Naive thymus-derived CD4-positive, alpha-beta T cell (primary cell): ENCODE measurements at places on chromosomes 13 and 19. TPM values are rescaled to one million over a fixed set of nuclear protein-coding genes. Genes with fewer than 3 reads are reported as not detected.
A peak's percentile ranks its signal among the peaks of the same experiment; 100 is the strongest.

MYO9B gene
- 154 TPM for total RNA-seq

ACP5 gene
- total RNA-seq = 18.3 TPM

GNG7 gene
- 4.7 TPM for total RNA-seq

CEACAM7 gene
- not detected for total RNA-seq

NLRP7 gene
- total RNA-seq = not detected

DDX39A gene
- 288 TPM for total RNA-seq

WTIP gene
- total RNA-seq = 0.48 and 0.77 TPM in 2 replicates

CCL25 gene
- not detected for total RNA-seq

ILF3 gene
- total RNA-seq = 364 TPM

CGB8 gene
- total RNA-seq = not detected in 2 replicates

ZNF701 gene
- total RNA-seq = 39.6 TPM

PRDX2 gene
- total RNA-seq = 118 TPM

HRC gene
- total RNA-seq = not detected

GRCh38 chr19:5002143-5002542 is 33.2 kb downstream of the KDM4B start:
- DNase-seq = no peak

- DNase-seq = no peak
Measured at GRCh38 chr19:14033946-14034345, 2.4 kb downstream of the IL27RA start.

DNA sequence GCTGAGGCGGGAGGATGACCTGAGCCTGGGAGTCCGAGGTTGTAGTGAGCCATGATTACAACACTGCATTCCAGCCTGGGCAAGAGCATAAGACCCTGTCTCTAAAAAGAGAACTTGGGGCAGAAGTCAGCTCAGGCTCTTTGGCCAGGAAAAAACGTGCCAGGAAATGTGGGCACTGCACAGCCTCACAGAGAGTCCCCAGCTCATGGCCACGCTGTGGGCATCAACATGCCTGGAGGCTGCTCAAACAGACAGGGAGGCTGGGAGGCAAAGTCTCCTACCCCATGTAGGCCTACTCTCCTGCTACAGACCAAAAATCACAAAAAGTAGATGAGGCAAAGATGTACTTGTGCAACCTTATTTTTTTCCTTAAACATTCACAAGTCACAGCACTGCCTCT is 49.4 kb downstream of the PEPD start:
- DNase-seq = no peak

DNA sequence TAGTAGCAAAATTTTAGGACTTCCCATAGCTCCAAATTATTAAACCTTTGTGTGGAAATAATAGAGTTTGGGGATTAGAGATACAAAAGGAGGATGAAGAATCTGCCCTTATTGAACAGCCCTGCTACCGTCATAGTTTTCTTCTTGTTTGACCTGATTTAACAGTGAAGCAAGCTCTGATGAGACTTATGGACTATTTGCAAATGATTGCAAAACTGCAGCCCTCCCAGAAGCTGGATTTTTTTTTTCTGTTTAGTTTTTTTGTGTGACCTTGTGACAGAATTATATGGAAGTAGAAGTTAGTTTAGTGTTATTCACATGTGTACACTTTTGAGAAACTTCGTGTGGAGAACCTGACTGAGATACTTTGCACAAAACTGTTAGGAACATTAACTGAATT is 267.8 kb downstream of the KCNRG start:
- DNase-seq = no peak

- DNase-seq = no peak
Measured at GRCh38 chr19:4969292-4969771, 419 bp downstream of the KDM4B start.

GRCh38 chr19:49838885-49839588 is 11.9 kb upstream of the PTOV1 start:
- DNase-seq = no peak

- no peak for DNase-seq
Measured at GRCh38 chr13:46668931-46669525, 116.1 kb downstream of the LRCH1 start.

GRCh38 chr13:78121459-78122348 is 203.1 kb upstream of the EDNRB start:
- DNase-seq = no peak

GRCh38 chr13:93843082-93843481 is 616.5 kb downstream of the GPC6 start:
- DNase-seq = no peak

- DNase-seq = peak; percentile 70
Measured at GRCh38 chr13:42110410-42111155, 62.1 kb downstream of the DGKH start.

DNA sequence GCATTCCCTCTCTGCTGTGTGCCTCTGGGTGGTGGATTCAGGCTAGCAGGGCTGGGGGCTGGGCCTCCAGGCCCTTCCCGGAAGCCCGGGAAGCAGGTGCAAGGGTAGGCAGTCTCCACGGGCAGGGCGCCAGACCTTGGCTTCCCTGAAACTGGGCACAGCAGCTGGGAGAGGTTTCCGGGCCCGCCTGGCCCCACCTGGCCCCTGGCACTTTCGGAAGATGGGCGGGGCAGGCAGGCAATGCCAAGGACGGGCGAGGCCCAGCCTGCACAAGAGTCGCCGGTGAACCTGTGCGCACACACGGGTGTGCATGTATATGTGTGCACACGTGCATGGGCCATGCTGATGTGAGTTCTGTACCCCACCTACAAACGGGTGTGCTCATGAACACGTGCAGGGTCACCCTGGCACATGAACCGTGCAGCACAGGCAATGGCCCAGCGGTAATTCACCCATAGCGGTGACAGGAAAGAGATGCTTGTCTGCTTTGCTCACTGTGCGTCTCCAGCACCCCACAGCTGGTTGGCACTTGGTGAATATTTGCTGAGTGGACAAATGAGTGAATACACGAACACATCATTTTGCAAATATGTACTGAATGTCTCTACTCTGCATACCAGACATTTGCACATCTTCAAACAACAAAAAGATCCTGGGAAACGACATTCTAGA is 15.3 kb downstream of the GADD45B start:
- no peak for DNase-seq

DNA sequence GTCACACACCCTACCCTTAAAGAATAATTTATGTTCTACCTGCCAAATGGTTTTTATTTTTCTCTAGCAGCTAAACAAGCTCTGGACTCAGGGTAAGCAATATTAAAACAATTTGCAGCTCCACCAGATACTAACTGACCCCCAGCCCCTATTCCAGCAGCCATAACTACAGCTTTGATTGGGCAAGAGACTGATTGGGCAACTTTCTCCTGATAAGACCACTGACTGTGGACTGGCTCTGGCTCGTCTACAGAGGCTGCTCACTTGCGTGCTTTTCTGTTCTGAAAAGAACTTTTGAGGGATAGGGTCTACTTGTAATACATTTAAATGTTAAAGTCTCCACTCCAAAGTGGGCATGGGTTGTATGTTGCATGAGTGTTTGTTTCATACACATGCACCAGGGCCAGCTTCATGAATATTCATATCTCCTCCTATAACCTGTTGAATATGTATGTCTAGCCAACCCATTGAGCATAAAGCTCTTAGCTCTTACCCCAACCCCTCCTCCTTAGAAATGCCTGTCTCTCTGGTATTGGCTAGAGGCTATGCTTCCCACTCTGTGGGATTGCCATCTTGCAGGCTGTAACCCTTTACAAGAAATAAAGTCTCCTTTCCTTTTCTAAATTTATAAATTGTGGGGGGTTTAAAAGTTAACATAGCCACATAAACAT is 19.9 kb downstream of the OR7A5 start:
- no peak for DNase-seq

DNA sequence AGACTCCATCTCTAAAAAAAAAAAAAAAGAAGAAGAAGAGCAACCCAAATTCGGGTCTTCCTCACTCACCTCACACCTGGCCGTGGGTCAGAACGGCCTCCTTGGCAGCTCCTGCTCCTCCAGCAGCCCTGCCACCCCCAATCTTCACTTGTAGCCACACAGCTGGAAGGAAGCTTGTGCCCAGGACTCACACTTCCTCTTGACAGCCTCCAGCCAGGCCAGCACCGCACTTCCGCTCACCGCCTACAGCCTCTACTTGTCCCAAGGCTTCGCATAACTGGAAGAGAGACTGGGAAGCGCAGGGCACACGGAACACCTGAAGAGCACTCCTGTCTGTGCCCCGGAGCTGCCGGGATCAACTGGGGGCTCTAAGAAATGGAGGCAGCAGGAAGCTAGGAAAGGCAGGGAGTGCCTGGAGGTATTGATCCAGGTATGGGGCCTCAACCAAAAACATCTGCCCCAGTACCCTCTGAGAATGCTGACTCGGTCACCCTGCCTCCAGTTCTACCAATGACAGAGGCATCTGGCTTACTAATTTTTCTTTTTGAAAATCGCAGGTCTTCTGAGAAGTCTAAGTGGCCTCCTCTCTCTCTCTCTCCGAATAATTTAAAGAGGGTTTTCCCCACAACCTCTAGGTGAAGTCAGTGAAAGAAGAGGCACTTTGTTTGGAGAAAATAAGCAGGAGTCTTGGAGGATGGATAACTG is 31.1 kb upstream of the ATP12A start:
- DNase-seq = no peak

DNA sequence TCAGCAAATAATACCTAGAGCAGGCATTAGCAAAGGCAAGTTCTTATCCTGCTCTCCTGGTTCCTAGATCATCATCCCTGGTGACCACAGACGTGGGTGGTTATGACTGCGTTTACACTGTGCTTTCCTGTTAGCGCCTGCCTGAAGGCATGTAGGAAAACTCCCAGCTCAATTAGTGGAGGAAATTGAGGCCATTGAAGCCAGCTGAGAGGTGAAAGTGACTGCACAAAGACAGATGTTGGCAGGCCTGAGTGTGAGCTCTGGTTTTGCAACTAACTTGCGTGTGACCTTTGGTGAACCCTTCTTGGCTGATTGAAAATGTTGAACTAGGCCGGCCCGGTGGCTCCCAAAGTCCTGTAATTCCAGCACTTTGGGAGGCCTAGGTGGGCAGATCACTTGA is 17.5 kb upstream of the NWD1 start:
- DNase-seq = no peak

GRCh38 chr19:32038961-32039360 is 306.4 kb upstream of the ZNF507 start:
- DNase-seq = no peak

DNA sequence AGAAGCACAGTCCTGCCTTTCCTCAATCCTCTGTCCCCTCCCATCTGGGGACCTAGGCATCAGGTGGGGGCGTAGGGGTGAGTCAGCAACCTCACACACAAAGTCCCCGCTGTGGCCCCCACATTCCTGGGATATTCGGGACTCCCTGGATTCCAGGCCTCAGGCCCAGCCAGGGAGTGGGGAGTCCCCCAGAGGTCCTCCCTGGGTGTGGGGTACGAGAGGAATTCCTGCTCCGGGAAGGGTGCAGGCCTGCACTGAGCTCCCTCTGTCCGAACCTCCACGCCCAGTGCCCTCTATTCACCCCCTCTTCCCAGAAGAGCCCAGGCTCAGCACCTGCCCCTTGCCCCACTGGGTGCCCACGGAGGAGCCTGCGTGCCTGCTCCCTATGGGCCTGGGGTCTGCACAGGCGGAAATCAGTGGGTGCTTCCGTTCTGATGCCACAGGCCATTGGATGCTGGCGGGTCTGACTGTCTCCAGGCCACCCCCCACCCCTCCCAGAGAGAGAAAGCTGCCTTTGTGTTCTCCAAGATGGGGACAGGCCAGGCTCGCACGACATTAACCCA is 3.4 kb downstream of the CADM4 start:
- no peak for DNase-seq

GRCh38 chr13:92951273-92951890 is 275.2 kb upstream of the GPC6 start:
- DNase-seq = no peak

GRCh38 chr13:94928127-94928775 is 215.9 kb upstream of the SOX21 start:
- no peak for DNase-seq

- no peak for DNase-seq
Measured at GRCh38 chr19:4635754-4636116, 3.6 kb upstream of the TNFAIP8L1 start.

DNA sequence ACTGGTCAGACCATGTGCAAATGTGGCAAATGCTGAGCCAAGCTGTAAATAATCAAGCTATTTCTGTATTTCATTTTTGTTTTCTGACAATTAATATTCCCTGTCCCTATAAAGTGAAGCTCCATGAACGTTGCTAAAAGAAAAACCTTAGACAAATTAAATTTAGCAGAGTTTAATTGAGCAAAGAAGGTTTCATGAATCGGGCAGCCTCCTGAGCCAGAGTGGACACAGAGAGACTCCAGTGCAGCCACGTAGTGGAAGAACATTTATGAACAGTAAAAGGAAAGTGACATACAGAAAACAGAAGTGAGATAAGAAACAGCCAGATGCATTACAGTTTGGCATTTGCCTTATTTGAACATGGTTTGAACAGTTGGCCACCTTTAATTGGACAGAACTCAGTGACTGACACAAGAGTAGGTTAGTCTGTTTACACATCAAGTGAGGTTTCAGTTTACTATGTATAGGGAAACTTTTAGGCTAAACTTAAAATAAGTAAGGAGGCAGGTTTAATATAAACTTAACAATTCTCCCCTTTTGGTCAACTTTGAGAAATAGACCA is 69.7 kb downstream of the UFM1 start:
- no peak for DNase-seq

- no peak for DNase-seq
Measured at GRCh38 chr19:37593996-37594303, 642 bp downstream of the ZNF571 start.

DNA sequence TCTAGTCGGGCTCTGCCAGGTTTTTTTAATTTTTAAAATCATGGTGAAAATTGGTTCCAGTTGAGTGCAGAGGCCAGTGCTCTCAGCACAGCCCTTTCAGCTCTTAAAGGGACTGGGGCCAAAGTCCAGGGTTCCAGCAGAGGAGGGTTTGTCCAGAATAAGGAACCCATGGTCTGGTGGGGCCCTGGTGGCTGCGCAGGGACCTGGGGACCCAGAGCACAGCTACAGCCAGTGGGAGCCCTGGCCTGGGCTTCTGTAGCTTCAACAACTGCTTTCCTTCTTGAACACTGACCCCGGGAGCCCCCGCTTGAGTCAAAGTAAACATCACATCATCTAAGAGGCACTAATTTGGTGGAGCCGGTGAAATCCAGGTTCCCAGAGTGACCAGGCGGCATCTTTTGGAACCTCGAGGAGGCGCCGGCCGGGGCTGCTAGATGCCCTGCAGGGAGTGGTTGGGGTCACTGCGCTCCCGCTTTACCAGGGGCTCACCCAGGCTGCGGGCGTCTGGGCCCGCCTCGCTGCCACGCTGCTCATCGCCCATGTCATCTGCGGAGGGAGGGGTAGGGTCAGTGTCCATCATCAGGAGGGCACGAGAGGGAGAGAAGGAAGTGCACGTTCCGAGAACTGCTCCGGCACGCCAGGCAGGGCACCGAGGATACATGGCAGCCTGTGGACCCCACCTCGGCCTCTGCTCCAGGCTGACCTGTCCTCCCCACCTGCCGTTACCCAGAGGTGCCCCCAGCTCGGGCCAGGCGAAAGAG is 16.6 kb upstream of the RANBP3 start:
- DNase-seq = no peak

GRCh38 chr19:49430678-49431329 is 5.6 kb downstream of the GFY start:
- no peak for DNase-seq
